ENCODE measurements at places on chromosomes 13 and 19. TPM values are rescaled to one million over a fixed set of nuclear protein-coding genes. Genes with fewer than 3 reads are reported as not detected.

DNA sequence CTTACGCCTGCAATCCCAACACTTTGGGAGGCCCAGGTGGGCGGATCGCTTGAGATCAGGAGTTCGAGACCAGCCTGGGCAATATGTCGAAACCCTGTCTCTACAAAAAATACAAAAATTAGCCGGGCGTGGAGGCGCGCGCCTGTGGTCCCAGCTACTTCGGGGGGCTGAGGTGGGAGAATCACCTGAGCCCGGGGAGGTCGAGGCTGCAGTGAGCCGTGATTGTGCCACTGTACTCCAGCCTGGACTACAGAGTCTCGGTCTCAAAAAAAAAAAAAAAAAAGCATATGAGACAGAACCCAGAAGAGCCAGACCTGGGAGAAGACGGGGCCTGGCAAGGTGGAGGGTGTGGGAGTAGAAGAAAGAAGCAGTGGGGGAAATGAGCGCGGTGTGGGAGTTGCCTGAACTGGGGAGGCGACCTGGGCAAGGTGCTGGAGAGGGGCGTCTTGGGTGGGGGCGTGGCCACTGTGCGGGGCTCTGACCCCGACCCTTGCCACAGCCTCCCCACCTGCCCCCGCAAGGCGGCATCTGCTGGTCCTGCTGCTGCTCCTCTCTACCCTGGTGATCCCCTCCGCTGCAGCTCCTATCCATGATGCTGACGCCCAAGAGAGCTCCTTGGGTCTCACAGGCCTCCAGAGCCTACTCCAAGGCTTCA, 533 bp downstream of the DKKL1 start:
- DNase-seq, result no peak

GRCh38 chr19:51194527-51195315, 30.2 kb upstream of the CD33 start:
- no peak for DNase-seq

The LGALS7B gene
- total RNA-seq, result not detected

DNA sequence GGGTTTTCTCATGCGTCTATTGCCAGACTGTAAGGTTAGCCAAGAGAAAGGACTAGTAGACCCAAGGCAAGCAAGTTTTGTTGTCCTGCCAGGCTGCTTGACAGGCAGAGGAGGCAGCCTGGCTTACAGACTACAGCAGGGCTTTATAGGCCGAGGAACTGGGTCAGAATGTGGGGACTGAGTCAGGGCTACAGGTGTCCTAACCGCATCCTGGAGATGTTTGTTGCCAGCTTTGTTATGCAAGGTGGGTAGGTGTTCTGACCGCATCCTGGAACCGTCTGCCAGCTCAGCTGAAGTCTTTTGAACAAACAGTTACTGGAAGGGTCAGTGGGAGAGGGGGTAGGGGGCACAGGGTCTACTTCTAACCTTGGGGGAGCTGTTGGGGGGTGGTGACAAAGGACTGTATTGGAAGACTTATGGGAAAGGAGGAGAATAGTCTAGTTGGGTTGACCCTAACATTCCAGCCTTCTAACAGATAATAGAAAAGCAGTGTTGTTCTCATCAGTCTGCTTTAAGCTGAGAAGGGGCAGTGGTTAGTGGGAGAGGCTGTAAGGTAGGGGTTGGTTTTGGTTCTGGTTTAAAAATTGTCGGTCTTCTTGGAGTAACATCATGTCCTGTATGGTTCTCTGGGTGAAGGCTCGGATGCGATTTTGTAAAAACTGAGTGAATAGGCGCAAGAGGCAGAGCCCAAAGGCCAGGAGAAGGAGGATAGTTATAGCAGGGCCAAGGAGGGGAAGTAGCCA, 913.8 kb upstream of the SLITRK5 start:
- no peak for DNase-seq

DNA sequence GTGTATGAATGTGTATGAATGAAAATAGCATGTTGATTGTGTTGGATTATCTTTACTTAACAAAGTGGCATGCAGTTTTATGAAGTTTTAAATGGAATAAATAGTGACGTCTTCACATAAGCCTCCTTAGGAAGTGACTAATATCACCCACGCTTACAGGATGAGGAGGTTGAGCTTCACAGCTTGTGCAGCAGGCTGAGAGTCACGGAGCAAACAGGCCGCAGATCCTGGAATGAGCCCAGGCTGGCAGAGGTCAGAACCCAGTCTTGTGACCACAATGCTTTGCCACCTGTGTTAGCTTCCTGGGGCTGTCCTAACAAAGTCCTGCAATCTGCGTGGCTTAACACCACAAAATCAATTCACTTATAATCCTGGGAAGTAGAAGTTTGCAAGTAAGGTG, 20.8 kb downstream of the LAIR2 start:
- DNase-seq, result no peak

GRCh38 chr13:72677431-72677830, 50.0 kb downstream of the MZT1 start:
- DNase-seq, result no peak

The NTN5 gene
- total RNA-seq, result not detected

- DNase-seq, result no peak
Measured at GRCh38 chr13:95463531-95463930, 89.0 kb upstream of the CLDN10 start.

DNA sequence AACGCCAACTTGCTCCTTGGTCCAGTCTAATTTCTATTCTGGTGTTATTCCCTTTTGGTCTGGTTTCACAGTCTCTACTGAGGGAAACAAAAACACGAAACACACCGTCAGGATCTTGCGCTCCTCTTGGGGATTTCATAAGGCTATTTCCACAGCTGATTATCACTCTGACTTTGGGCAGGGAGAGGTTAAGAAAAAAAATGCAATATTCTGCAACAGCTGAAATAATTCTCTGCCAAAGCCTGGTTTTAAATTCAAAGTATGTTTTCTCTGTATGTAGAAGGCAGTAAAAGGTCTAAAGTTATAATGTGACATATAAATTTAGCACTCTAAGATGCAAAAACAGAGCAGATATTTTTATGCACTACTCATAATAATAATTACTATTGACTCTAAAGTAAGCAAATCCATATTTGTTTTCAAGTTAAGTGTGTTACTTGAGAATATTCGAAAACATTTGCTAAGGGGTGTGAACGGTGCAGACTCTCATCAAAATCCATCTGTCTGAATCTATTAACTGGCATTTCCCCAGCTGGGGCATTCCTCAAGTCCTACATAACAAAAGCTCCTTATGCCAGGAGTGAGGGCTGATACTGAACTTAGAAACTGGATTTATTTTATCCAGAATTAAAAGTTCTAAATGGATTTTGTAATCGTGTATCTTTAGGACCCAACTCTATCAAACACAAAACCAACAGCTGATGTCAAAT, 38.4 kb upstream of the STARD13 start:
- DNase-seq, result no peak

- DNase-seq, result peak; percentile 43
Measured at GRCh38 chr19:46442808-46443450, 14.2 kb upstream of the PNMA8C start.

- DNase-seq, result no peak
Measured at GRCh38 chr13:113886561-113887112, 22.8 kb upstream of the GAS6 start.

The MCEMP1 gene
- total RNA-seq, result 0.72 TPM

GRCh38 chr19:6654347-6655310, 15.3 kb downstream of the TNFSF14 start:
- no peak for DNase-seq

- DNase-seq, result no peak
Measured at GRCh38 chr13:22735011-22735995, 445.5 kb upstream of the SGCG start.

GRCh38 chr19:55283548-55284377, at the start of gene BRSK1:
TSS of gene BRSK1 (plus strand) at chr19:55283997. CDS start at chr19:55284443, 446 bp downstream.
- DNase-seq, result peak; percentile 67

DNA sequence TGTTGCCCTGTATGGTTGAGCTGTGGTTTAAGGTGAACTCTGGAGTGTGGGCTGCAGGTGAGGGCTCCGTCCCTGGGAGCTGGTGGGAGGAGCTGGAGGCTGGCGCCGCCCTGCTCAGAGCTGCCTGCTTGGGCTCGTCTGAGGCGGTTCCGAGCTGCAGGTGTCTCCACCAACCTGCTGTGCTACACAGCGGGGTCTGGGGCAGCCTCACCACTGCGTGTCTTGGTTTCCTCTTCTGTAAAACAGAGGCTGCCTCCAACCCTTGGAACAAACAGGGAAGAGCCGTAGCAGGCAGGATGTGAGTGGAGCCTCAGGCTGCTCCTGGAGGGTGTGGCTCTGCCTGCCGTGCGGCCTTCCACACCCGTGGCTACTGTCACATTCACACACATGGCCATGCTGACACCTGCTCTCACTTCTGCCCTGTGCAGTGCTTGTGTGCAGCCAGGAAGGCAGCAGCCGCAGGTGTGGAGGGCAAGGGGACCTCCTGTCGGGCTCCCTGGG, 21.4 kb downstream of the NAXD start:
- no peak for DNase-seq

The CBLC gene
- not detected for total RNA-seq
